ENCODE measurements at places on chromosomes 6 and 20.

DNA sequence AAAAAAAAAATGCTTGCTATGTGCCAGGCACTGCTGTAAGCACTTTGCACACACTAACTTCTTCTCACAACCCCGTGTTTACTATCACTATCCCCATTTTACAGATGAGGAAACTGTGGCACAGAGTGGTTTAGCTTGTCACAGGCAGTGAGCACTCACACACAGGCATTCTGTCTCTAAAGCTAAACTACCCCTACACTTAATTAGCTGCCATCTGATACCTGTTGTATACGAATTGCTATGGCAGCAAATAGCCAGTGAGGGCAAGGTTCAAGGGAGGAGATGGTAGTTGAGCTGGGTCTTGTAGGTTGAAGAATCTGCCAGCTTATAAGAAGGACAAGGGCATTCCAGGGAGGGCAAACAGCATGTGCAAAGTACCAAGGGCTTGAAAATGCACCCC lies 5.2 kb downstream of the TNNC2 start:
- no peak for DNase-seq

DNA sequence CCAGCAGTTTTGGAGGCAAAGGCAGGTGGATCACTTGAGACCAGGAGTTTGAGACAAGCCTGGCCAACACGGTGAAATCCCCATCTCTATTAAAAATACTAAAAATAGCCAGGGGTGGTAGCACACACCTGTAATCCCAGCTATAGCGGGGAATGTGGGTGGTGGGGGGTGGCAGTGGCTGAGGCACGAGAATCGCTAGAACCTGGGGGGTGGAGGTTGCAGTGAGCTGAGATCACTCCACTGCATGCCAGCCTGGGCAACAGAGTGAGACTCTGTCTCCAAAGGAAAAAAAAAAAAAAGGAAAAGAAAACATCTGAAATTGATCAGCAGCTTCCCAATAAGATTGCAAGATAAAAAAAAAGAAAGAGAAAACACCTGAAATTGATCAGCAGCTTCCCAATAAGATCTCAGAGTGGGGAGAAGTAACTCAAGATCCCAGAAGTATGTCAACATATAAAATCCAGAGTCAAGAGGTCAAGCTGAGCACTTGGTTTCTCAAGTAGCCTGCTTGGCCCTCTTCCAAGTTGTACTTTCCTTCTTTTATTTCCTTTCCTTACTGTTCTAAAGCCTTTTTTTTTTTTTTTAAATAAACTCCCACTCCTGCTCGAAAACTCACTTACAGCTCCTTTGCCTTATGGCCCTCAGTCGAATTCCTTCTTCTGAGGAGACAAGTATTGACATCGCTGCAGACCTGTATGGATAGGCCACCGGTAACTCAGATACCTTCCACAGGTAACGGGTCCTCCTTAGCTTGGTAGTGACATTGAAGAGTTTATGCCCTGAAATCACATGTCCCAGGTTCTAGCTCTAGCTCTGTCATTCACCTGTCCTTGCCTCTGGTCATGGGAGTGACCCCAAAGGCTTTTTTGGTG lies 368.5 kb upstream of the SYNCRIP start:
- no peak for DNase-seq

GRCh38 chr20:18722371-18722770 lies 91.2 kb upstream of the SCP2D1 start:
- no peak for DNase-seq

DNA sequence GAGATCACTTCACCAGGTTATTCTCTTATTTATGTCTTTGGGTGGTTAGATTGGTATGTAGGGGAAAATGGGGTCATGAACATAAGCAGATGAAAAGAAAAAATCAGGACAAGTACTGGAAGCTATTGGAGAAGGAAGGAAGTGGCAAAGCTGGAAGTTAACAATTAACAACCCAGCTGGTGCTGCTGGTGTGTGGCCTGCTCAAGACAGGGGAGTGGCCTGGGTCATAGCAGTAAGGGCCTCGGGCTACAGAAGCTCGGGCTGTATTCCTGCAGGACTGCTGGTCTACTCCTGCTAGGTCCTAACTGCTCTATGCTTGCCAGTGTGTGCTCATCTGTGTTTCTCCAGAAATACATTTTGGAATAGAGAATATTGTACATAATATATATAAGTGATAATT lies 19.6 kb downstream of the MYLIP start:
- no peak for DNase-seq

- no peak for DNase-seq
Measured at GRCh38 chr6:116842459-116842858, 13.6 kb upstream of the GPRC6A start.

DNA sequence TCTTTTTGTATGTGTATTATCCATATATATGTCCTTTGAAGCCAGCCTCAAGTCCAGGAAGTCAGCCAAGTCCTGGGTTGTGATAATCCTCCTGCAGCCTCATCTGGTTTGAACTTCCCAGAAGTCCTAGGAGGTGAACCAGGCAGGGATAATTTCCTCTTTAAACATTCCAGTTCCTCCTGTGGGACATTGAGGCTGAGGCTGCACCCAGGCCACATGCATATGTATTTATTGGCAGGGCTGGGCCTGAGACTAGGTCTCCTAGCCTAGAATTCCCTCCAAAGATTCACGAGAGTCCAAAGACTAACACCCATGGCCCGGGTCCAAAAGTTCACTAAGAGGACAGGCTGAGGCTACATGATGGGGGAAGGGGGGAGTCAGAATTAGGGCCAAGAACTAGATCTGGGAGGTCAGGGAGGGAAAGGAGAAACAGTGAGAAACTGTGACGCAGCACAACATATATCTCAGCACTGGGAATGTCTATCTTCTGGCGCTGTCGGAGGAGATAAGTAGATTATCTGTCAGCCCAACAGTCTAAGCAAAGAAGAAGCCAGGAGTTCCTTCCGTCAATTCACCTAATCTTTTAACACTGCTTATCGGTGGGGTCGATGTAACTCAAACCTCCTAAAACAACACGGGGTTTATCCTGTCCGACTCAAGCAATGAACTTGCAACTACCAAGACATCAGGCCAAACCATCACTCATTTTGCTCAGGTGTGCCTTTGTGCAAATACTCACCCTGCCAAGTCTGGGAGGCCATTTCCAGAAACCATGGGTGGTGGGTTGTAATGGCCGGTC lies 43.3 kb downstream of the SNX5 start:
- DNase-seq = no peak

GRCh38 chr6:166949528-166950442 lies 6.6 kb downstream of the RNASET2 start:
- DNase-seq = peak; percentile 19

- no peak for DNase-seq
Measured at GRCh38 chr6:45265246-45265645, 62.9 kb upstream of the RUNX2 start.

GRCh38 chr6:23180504-23181293 lies 611.3 kb downstream of the HDGFL1 start:
- DNase-seq = no peak
